Stimulated activated CD4-positive, alpha-beta T cell treated with anti-CD3 and anti-CD28 coated beads, Interleukin-12 subunit alpha, Interleukin-12 subunit beta, amount 100 ng/mL, for 24 hours (primary cell): ENCODE measurements at places on chromosomes 11 and 22.

GRCh38 chr11:134517621-134518293 is 105.7 kb upstream of the B3GAT1 start:
- no peak for DNase-seq

DNA sequence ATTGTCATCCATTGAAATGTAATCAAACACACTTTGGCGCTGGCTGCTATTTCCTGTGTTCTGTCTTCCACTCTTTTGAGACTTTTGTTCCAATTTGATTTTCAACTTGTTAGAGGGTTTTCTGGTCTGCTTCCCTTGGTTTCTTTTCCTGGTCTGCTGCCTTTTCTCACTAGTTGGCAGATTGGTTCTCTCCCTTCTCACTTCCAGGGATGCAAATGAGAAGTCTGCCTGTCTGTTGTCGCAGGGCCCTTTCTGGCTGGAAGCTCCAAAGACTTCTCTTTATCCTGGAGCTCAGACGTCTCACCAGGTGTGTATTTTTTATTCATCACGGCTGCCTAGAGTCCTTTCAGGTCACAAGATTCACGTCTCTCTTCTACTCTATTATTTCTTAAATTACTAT is 84.0 kb downstream of the RPS6KA4 start:
- DNase-seq, result no peak

GRCh38 chr22:24683691-24684090 is 80.7 kb downstream of the GGT1 start:
- no peak for DNase-seq

DNA sequence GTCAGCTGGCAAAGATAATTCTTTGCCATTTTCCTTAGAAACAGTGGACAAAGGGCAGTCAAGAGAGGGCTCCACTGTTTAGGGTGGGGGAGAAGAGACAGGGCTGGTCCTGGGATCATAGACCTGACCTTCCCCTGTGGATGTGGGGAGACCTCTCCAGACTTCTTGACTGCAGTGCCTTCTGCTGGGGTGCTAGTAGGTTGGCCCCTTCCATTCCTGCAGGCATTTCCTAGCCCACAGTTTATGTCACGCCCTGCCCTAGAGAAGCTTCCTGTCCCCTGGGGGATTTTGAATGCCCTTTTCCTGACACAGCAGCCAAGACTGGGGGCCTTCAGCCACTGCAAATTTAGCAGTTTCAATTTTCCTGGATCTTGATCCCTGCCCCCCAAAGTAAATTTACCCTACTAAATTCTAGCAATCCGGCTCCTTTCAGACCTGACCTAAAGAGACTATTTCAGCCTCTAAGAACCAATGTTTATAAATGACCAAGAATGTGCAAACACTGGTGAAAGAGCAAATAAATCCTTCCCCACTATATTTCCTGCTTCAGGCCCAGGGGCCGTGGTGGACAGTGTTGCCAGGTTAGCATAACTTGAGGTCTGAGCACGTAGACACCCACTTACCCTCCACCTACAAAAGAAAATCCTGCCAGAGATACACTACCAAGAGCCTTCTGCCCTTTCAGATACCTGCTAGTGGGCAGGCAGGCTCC is 58.4 kb downstream of the PPFIBP2 start:
- DNase-seq, result no peak
